ENCODE measurements at places on chromosomes 3 and 15.

- DNase-seq, result no peak
Observed at GRCh38 chr3:113878403-113878802, 39.8 kb downstream of the GRAMD1C start.

GRCh38 chr15:98164571-98164970 lies 204.1 kb downstream of the ARRDC4 start:
- no peak for DNase-seq

GRCh38 chr3:129609591-129610182 lies 3.2 kb upstream of the PLXND1 start:
- no peak for DNase-seq

DNA sequence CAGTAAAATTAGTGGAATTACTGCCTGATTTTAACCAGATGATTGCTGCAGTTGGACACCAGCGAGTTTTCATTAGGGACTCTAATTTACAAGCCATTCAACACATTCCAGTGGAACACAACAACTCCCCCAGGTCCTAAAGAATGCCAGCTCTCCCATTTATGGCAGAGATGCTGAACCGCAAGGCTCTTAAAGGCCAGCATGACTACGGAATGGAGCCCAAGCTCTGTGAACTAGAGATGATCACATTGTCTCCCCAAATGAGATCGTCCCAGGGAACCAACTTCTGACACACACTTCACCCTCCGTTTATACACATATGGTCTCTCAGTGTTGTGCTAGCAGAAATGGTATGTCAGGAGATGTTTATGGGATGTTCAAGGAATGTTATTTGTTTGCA lies 446.2 kb upstream of the NR2F2 start:
- no peak for DNase-seq

DNA sequence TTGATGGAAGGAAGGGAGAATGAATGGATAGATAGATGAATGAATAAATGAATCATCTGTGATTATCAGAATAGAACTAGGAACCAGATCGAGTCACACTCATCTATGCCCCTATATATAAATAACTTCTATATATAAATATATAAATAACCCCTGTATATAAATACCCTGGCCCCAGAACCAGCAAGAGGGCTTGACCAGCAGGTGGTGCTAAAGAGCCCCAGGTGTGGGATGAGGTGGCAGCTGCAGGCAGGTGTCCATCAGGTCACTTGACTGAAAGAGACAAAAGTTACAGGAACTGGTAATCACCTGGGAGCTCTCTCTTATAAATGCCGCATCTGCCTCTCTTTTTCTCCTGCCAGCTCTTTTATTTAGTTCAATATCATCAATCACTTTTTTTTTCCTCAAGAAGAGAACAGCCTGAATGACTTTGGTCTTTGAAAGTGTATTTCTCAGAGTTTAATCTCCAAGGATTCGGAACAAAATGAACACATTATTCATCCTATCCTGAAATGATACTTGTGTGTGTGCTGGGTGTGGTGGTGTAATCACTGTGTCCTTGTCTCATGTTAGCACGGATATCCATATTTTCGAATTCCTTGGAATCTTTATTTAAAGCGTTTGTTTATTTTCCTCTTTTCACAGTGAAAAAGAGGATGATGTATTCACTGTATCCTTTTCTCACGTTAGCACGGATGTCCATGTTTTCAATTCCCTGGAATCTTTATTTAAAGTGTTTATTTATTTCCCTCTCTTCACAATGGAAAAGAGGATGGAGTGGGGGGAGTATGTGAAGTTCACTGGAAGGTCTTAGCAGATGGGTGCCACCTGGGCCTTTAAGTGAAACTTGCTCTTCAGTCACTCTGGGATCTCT lies 35.4 kb upstream of the ATG7 start:
- no peak for DNase-seq

- DNase-seq, result no peak
Observed at GRCh38 chr3:172268868-172269267, 179.4 kb downstream of the GHSR start.

DNA sequence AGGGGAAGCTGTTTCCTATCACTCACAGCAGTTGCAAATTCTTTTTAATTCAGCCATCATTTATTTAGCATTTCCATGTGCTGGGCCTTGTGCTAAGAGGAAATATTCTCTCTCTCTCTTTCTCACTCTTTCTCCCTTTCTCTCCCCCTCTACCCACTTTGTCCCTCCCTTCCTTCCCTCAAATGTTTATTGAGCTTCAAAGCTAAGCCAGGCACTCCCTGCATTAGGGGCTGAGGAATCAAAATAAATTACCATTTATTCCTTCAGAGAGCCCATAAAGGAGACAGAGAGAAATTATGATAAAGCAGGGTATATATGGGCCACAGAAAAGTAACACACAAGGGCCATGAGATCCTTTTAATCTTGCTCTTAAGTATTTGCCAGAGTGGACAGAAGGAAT lies 6.8 kb downstream of the TMPRSS7 start:
- no peak for DNase-seq

DNA sequence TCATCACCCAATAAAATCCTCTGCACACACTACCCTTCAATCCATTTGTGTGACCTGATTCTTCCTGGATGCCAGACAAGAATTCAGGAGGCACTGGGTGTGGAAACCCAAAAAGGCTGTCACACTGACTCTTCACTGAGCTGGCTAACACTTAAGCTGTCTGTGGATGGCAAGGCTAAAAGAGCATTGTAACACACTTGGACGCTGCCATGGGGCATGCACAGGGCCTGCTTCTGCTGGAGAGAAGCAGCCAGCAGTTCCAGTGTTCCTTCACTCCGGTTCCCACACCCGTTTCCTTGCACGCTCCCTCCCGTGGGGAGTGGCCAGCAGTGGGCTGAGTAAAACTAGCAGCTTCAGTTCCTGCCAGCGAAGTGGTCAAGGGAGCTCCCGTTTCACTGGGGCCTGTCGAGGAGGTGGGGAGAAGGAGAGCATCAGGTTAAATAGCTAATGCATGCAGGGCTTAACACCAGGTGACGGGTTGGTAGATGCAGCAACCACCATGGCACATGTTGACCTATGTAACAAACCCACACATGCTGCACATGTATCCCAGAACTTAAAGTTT lies 737.1 kb downstream of the FHIT start:
- no peak for DNase-seq

GRCh38 chr3:61345020-61345419 lies 93.8 kb upstream of the FHIT start:
- no peak for DNase-seq

- no peak for DNase-seq
Observed at GRCh38 chr15:31498329-31498728, 171.7 kb downstream of the KLF13 start.

- DNase-seq, result no peak
Observed at GRCh38 chr3:159186581-159186980, 384.7 kb downstream of the MFSD1 start.

DNA sequence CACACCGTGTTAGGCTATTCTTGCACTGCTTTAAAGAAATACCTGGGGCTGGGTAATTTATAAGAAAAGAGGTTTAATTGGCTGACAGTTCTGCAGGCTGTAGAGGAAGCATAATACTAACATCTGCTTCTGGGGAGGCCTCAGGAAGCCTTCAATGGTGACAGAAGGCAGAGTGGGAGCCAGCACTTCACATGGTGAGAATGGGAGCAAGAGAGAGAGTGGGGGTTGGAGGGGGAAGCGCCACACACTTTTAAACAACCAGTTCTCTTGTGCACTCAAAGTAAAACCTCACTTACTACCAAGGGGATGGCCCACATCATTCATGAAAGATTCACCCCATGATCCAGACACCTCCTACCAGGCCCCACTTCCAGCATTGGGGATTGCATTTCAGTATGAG lies 181.1 kb downstream of the APBA2 start:
- peak; percentile 29 for DNase-seq

DNA sequence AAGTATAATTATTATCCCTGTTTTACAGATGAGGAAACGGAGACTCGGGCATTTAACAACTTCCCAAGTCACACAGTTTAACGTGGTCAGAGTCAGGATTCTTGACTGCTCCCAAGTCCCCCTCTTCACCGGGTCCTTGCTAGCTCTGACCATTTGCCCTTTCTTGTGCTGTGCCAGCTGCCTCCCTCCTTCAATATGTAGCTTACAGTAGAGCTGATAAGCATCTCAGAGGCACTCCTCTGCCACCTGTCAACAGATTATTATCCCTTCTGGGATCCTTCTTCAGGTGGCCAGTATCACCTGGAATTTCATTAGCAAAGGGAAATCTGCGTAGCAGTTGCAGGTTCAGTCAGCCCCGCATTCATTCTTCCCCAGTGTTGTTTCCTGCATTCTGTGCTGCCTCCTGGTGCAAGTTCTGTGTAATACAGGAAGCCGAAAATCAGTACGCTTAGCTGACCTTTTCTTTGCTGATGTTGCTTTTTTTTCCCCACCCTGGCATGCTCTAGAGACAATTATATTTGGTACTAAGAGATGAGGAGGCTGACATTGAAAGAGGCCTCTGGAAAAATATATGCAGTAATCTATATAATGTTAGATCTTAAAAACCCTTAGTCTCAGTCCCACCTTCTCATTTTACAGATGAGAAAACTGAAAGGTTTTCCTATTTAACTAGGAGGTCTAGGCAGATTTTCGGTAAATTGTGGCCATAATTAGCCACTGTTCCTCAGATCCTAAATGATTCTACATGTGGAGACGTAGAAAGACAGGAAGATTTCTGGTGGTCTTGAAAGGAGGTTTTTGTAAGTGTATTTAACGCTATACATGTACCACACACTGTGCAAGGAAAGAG lies 24.8 kb downstream of the TMOD2 start:
- no peak for DNase-seq

DNA sequence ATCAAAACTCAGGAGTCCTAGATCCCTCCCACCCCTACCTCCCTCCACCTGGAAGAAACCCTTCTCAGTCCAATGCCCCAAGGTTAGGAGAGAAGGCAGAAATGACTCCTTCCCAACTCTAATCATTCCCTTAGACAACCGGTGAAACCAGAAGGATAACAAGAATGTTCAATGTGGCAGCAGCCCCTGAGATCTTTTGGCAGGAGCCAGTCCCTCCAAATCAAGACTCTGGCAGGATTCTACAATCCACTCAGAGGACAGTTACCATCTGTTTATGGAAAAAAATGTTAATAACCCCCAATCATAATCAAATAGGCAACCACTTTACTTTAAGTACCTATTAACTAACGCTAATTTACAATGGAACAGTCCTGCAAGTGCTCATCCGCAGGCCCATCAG lies 136.5 kb downstream of the NTRK3 start:
- peak; percentile 97 for DNase-seq

DNA sequence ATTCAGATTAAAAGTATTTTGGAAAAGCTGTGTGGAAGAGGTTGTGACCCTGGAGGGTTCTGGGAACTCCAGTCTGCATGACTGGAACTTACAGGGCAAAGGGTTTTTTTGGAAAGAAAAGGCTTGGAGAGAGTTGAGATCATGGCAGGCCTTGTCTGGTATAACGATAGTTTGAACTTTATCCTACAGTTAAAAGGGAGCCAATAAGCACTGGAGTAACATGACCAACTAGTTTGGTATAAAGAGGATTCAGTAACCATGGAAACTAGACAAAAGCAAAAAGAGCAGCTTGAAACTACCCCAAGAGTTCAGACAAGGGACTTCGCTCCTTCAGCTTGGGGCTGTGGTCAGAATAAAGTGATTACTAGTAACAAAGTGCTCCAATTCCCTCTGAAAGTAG lies 151.2 kb upstream of the TMCO5A start:
- DNase-seq, result no peak

- DNase-seq, result no peak
Observed at GRCh38 chr3:16828815-16829214, 55.9 kb upstream of the PLCL2 start.

DNA sequence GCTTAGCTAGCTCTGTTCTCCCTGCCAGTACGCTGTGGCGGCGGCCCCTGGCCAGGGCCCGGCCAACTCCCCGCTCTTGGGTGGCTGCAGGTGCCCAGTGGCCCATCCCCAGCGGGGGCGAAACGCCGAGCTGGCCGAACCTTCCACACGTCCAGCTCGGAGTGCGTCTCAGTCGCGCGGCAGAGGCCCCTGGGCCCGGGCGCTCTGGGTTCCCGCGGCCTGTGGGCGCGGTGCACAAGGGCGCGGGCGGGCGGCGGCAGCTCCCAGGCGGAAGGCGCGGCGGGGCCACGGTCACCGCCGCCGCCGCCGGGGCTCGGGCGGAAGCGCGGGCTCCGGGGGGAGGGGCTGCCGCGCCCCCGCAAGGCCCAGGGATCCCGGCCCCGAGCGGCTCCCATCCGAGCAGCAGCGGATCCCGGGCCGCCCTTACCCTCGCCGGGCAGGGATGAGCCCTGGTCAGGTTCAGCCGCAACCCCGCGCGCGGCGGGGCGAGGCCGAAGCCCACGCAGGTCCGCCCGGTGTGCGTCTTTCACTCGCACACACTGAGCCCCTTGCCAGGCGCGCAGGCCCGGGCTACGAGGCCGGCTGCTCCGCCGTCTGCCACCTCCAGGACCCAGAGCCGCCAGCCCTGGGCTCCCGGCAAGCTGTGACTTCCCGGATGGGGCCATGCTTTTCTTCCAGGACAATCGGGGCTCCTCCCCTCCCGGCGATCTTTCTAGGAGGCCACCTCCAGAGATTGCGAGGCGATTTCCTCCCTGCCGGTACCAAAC lies 54.2 kb downstream of the CCDC54 start:
- DNase-seq, result no peak

DNA sequence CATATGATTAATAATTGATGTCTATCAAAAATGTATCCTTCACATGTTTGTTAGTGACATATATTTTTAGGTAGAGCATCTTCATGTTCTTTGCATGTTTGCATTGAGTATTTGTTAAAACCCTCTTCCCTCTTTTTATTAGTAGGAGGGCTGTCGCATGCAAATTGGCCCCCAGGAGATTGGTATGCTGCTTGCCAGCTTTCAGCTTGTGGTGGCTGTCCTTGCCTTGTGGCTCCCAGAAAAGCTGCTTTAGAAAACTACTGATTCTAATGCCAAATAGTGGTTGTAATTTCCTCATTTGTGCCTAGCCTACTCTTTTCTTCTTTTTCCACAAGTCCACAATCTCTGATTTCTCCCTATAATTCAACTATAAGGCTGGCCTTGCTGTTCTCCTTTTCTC lies 886.8 kb downstream of the VGLL3 start:
- DNase-seq, result no peak

DNA sequence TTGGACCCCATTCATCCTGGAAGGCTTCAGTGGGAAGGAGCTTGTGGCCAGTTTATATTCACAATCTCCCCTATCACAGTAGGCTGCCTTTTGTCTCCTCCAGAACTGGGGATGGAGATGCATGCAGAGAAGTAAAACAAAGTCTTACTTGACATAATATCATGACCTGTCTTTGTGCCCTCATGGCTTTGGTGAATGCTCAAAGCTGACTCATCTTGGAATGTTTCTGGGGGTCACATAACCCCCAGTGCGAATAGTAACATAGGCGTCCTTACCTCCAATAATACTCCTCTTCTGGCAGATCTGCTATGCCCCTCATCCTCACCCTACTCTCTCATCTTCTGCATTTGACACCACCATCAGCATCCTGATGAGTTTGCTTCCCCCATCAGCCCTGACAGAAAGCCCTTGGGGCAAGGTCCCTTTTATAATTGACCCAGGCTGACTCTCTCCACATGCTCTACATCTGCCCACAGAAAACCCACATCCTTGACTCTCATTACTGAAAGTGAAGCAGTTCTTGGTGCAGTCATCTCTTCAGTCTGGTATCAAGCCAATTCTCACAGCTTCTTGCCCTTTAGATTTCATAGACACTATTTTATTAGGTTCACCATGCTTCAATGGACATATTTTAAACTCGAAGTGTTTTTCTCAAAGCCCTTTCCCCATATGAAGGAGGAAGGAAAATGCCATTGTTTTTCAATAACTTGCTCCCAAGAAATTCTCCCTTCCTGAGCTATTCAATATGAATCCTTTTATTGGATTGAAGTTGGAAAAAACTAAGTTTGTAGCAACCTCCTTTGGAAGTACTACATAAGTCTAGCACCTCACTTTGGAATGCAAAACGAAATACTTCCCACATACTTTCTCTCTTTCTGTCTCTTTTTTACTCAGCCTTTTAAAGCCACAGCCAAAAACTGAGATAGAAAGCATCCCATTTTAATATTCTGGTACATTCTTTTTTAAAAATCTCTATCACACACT lies 36.6 kb downstream of the OSTN start:
- no peak for DNase-seq
